ENCODE measurements at places on chromosomes 1 and 21.

DNA sequence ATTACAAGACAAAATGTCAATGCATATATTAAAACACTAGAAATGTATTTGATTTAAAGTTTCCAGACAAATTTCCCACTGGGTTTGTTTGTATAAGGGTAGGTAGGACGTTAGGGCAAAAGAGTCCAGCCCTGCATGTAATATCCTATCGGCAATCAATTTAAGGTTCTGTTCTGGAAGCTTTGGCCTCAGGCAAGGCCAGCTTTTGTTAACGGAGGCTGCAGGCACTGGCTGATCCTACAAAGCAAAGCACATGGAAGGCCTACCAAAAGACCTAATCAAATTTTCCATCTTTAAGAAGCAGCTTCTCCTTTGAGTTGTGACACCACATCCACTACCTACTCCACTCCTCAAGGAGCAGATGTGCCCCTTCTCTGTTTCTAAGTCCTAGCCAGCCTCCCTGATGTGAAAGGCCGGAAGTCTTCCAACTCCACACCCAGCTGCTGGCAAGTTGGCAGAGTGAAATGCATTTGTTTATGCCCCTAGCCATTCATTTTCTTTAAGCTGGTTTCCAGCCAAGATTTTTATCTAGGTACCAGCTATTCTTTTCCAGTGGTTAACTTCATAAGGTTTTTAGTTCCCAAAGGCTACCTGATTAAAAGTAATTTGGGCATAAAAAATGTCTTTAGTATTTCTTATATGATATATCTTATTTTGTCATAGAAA lies 452.6 kb downstream of the PTBP2 start:
- DNase-seq: no peak

- DNase-seq: no peak
Observed at GRCh38 chr1:38826886-38827285, 32.7 kb downstream of the RRAGC start.

- no peak for DNase-seq
Observed at GRCh38 chr1:246583448-246584185, 17.4 kb downstream of the CNST start.

GRCh38 chr21:42097860-42098454 lies 26.8 kb downstream of the UMODL1 start:
- peak; percentile 93 for DNase-seq

GRCh38 chr1:7752512-7753417 lies 18.3 kb upstream of the VAMP3 start:
- no peak for DNase-seq

DNA sequence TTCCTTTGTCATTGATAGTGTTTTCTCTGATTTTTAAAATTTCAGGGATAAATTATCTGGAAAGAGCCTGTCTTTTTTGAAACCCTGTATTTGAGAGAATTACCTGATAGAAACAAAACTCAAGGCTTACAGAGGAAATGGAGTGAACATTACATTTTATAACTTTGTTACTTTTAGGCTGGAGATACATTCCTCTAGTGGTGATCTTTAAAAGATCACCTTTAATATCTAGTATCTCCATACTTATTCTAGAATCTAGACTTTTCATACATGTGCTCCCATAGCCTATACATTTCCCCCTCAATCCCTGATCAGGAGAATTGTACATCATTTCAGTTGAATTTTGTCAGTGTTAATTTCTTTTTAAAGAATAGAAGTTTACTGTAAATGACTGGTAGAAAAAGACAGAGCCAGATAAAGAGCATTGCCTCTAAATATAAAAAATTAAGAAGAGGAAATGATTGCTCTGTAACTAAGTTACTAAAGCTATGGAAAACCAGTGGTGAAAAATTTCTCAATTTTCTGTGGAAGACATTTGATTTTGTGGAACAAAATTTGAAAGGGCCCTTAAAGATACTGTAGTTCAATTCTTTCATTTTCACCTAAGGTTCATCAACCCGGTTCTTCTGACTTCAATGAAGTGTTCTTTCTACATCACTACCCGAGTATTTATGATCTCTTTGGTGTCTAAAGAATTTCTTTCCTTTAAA lies 33.7 kb downstream of the RASAL2 start:
- DNase-seq: no peak

GRCh38 chr1:86205741-86206140 lies 49.2 kb upstream of the COL24A1 start:
- no peak for DNase-seq

- no peak for DNase-seq
Observed at GRCh38 chr21:34129039-34129891, 55.9 kb downstream of the MRPS6 start.

DNA sequence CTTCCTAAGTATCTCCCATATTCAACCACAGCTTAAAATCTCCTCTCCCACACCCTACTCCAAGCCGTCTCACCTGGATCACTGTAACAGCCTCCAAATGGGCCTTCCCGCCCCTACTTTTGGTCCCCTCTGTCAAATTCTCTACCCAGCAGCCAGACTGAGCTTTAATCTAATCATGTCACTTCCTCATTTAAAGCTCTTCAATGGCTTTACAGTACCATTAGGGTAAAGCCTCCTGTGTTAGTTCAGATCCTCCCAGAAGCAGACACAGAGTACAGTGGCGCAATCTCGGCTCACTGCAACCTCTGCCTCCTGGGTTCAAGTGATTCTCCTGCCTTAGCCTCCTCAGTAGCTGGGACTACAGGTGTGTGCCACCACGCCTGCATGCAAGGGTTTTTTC lies 46.8 kb upstream of the PSEN2 start:
- no peak for DNase-seq

Measured in ascending aorta (tissue), 2 donors.